ENCODE measurements at places on chromosomes 7 and 10.

DNA sequence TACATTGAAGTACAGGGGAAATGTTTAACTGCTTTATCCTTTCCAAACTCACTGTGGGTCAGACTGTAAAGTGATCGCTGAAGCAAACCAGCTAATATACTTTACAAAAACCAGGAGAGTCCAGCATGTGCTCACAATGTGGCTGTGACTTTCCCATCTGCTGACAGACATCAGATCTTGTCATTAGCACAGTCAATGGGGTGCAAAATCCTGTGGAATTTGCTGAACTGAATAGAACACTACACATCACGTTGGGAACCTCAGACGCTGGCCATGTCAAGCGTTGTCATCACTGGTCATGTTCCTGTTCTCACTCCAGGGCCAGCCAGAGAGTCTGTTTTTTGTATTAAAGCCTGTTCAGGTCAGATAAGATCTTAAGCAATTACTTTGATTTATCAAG, 83.4 kb downstream of the AGMO start:
- no peak for DNase-seq

DNA sequence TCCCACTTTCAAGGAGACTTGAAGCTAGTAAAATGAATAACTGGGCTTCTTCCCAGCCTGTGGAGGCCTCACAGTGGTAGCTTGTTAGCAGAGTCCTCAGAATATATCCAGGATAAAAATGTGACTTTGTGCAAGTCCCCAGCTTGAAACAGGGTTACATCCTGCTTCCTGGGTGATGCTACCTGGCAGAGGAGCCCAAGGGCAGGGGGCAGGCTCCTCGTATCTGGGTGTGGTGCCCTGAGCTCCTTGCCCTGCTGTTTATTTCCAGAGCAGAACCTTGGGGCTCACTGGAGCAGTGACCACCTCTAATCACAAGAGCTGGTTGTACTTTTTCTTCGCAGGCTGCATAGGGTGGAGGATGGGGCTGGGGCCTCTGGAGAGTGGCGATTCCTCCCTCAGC, 94.8 kb downstream of the GRK5 start:
- DNase-seq: no peak

DNA sequence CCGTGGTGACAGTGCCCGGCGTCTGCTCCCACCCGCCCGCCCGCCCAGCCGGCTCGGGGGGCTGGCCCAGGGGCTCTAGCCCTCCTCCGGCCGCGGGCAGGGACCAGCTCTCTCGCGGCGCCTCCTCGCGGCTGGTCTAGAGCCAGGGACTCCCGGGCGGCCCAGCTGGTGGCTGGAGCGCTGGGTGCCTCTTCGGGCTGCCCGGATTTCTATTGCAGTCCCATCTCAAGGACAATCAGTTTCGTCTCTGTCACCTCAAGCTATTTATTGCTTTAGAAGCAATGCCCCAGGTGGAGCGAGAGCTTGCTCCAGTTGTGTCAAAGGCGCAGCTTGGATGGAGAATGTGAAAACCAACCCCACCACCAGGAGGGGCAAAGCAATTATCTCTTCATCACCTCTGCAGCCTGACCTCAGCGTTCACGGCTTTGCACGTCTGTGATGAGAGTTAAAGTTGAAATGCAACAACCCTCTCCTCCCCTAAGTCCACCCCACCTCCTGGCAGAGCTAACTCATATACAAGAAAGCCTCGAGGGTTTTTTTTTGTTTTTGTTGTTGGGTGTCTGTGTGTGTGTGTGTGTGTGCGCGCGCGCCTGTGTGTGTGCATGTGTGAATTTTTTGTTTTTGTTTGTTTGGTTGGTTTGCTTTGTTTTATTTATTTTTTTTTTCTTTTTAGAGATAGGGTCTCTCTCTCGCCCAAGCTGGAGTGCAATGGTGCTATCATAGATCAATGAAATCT, at the start of gene ITGA8:
Gene ITGA8 (minus strand): TSS at position 24 of the 736 bp plus-strand sequence. CDS start 151 bp downstream, outside the sequence.
- DNase-seq: no peak

- no peak for DNase-seq
Measured at GRCh38 chr10:113244750-113245149, 294.7 kb downstream of the TCF7L2 start.

DNA sequence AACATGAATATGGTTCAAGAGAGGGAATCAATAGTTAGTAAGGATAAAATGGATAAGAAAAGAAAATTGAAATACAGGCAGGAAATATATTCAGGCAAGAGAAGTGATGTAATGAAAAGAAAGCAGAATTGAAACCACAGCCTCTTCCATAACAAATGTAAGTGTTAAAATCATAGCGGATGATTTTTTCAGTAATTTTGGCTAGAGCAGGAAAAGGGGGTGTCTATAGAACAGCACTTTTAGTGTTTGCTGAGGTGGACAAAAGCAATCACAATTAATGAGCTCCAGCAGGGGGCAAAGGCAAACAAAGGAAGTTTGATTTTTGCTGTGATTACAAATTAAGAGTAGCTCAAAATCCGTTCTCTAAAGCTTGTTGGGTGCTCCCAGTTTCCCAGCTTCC, 79.0 kb downstream of the TRIL start:
- no peak for DNase-seq

GRCh38 chr7:152406491-152406890, 29.3 kb downstream of the KMT2C start:
- no peak for DNase-seq

DNA sequence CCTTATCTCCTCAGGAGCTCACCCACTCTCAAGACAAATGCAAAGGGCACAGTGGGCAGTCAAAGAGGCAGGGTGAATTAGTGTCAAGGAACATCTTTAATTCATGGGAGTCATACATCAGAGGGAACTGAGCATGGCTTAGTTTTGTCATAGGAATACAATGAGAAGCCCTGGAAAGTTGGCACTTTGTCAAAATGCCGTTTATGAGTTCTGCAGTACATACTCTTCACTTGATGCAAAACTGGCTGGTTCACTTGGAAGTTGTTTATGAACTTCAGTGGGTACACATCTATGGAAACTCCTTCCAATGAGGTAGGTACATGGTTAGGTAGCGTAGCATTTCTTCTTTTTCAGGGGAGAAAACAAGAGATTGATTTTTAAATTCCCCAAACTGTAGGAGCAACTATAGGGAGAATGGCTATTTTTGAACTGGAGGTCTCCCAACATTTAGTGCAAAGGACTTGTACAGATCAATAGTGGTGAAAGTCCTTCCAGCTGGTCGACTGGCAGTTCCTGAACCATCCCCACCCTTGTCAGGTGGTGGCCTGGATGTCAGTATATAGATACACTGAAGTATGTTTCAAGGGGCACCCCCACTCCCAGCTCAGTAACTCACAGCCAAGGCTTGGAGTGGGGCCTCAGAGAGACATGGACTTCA, 580.5 kb downstream of the REEP3 start:
- no peak for DNase-seq

DNA sequence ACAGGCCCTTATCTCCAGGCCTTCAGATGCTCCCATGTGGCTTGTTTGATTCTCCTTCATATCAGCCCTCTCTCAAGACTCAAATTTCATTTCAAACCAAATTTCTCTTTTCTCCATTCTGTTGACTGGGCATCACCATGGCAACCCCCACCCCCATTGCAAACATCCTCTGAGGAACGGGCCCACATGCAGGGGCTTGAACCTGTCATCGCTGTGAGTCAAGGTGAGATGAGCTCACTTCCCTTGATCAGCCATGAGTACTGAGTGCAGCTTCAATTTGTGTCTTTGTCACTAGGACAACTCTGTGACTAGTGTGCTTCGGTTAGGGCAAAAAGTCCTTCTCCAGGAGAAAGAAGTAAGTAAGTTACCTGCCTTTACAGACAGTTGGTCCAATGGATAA, 41.9 kb downstream of the CALML3 start:
- no peak for DNase-seq

DNA sequence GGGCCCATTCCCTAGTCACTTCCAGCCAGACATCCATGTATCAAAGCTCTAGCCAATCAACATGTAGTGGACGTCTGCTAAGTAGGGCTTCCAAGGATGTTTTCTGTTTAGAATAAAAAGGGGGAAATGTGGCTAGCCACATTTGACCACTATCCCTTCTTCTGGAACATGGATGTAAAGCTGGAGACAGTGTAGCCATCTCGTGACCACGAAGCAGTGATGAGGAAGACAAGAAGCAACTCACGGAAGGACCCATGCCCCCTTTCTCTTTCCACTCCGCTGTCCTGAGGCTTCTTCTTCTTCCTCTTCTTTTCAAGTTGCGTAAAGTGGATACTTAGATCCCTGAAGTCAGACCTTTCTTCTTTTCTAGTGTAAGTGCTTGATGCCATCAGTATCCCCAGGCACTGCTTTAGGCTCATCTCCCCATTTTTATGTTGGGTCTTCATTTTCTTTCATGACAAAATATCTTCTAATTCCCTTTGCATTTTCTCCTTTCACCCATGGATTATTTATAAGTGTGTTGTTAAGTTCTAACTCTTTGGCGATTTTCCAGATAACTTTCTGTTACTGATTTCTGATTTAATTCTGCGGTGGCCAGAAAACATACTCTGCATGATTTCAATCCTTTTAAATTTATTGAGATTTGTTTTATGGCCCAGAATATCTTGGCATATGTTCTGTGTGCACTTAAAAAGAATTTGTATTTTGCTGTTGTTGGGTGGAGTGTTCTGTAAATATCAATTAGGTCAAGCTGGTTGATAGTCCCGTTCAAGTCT, 594.5 kb downstream of the SDK1 start:
- no peak for DNase-seq

DNA sequence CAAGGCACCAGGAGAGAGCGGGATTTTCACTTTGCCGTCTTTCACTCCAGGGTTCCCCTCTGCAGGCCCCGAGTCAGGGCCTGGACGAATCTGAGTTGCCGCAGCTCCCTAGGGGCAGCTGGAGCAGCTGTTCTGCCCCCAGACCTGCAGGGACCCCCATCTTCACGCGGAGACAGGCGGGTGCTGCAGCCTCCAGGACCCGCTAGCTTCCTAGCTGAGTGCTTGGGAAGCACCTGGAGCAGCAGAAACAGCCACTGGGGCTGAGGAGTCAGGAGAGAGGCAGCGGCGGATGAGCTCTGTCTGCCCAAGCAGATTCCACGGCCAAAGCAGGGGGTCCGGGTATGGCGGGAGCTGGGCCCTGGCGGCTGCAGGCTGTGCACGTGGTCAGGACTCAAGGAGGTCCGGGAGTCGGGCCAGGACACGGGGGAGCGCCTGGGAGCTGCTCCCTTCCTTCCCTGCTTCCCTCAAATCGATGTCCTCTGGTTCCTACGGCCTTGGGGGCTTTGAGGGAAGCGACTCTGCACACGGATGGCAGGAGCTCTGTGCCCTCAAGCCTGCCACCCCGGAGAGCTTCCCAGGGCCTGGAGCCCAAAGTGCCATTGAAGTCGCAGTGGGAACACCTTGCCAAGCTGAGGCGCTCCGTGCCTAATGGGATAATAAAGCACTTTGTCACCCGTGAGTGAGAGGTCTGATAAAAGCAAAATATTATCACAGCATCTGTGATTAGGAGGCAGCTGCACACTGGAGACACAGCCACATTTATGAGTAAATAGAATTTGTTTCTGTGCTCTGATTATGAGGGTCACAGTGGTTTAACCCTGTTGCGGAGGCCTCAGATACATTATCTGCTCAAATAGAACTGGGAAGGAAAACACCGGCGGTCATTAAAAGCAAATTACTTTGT, 17.2 kb downstream of the MNX1 start:
- DNase-seq: no peak
